ENCODE measurements at places on chromosomes 4 and X.

GRCh38 chr4:134144337-134144736 lies 57.3 kb downstream of the PABPC4L start:
- no peak for DNase-seq

DNA sequence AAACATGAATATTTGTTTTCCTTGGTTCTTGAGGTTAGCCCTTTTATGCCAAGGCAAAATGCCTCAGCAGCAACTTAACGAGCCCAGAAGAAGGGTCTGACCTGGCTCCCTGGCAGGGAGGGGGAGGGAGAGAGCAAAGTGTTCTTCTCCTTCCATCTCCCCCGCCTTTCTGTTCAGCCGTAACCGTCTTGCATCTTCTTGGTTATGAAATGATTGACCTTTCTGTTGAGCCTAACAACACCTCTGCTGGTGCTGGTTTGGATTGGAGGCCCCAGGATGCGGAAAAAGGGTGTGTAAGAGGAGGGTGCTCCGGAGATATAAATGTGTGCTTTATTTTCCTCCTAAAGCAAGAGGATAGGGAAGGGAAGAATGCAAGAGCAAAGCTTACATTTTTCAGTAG lies 44.7 kb downstream of the PTTG2 start:
- DNase-seq = no peak

GRCh38 chrX:13050151-13050550 lies 5.7 kb upstream of the FAM9C start:
- no peak for DNase-seq

- DNase-seq = no peak
Observed at GRCh38 chrX:148382983-148383382, 117.4 kb upstream of the AFF2 start.

DNA sequence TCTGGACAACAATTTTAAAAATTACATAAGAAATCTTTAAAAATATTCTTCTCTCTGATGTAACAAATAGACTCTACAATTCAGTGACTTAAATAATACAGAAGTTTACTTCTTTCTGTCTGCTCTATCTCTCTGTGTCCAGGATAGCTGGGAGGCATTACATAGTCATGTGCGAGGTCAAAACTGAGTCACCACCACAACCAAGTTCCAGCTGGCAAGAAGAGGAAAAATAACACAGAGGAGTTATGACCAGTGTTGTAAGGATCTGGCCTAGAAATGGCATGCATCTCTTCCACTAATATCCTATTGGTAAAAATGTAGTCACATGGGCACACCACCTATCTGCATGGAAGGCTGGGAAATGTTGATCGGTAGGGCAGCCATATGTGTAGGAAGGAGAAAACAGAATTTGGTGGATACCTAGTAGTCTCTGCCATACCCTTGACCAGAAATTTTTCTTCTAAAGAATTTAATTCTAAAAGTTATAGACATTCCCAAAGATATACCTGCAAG lies 39.4 kb upstream of the WDFY3 start:
- DNase-seq = no peak

GRCh38 chr4:76836860-76837562 lies 60.9 kb downstream of the SOWAHB start:
- no peak for DNase-seq

DNA sequence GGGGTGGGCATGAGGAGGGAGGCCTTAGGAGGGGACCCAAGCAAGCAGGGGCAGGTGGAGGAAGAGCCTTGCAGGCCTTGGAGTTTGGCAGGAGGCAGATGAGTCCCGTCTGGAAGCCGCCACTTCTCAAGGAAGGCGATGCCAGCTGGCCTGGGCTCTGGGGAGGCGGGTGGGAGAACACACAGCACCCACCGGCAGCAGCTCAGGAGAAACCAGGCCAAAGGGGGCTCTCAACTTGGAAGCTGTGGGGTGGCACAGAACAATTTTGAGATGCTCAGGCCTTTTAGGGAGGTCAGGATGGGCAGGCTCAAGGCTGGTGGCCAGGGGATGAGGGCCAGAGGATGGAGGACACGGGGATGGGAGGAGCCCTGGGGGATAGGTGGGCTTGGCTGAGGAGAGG lies 11.6 kb upstream of the DUSP9 start:
- DNase-seq = no peak

DNA sequence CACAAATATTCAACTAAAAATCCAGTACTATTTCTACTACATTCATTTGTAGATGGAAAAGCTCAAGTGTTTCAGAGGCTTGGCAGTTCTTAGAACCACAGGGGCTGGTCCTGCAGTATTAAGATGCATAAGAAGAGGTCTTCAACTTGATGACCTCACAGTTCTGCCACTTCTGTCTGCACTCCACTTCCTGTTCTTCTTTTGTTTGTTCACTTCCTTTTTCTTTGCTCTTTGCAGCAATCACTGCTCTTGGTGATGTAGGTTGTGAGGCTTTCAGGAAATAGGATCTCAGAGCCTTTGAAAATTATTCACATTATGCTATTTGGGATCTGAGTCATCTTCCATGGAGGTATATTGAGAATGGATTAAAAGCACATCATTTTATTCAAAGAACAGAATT lies 602.0 kb upstream of the CPEB2 start:
- no peak for DNase-seq

GRCh38 chr4:119246177-119246733 lies 33.7 kb downstream of the USP53 start:
- no peak for DNase-seq

DNA sequence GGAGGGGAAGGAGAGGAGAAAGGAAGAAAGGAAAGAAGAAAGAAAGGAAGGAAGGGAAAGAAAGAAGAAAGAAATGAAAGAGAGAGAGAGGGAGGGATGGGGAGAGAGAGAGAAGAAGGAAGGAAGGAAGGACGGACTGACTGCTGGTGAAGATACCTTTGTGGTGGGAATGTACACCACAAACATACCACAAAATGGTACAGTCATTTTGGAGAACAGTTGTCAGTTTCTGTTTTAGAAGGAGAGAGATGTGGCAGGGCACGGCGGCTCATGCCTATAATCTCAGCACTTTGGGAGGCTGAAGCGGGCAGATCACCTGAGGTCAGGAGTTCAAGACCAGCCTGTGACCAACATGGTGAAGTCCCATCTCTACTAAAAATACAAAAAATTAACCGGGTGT lies 40.0 kb upstream of the SHISA3 start:
- no peak for DNase-seq

DNA sequence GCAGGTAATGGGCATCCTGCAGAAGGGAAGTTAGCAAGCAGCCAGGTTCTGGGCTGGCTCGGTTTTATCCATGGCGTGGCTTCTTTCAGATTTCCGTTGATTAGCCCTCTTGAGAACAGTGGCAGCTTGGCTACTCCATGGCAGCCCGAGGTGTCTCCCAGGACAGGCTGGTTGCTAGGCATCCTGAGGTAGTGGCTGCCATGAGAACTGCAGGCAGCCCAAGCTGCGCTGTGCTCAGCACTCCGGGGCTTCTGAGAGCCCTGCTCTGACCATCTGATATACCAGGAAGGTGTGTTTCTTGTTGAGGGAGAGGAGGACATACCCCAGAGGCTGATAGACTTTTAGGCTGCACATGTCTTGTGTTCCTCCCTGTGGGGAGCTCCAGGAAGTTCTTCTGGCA lies 253.4 kb upstream of the CASK start:
- DNase-seq = no peak

DNA sequence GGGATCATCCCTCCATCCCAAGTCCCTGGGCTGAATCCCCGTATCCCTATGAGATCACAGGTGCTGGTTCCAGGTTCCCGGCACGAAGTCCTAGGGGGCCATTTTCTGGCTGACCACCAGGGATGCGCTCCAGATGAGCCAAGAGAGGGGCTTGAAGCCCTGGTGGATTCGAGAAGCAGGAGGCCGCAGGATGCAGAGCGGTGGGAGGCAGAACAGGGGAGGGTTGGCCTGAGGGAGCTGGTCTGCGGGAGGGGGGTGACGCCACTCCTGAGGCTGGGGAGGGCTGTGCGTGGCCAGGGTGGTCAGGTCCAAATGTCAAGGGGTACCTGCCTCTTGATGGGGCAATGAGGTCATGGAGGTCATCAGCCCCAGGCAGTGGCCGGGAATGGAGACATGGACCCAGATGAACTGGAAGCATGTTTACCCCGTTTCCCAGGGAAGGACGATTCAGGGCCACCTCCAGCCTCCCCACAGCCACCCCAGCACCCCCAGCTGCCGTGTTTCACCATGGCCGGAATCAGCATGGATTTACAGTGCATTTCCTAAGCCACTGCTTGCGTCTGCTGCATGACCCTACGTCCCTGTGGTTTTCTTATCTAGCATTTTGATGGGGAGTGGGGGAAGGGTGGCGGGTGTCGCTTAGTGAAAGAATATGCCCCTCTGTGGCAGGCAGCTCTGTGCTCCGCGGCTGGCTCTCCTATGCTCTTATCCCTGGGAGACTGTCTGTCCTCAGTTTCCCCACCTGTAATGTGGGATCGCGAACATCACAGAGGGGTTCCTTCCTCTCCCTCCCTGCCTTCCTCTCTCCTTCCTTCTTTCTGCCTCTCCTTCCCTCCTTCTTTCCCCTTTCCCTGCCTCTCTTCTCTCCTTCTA lies 17.0 kb upstream of the HTRA3 start:
- no peak for DNase-seq

GRCh38 chr4:88995874-88996273 lies 61.1 kb downstream of the FAM13A start:
- DNase-seq = no peak

GRCh38 chr4:174058846-174059245 lies 224.6 kb downstream of the FBXO8 start:
- no peak for DNase-seq

DNA sequence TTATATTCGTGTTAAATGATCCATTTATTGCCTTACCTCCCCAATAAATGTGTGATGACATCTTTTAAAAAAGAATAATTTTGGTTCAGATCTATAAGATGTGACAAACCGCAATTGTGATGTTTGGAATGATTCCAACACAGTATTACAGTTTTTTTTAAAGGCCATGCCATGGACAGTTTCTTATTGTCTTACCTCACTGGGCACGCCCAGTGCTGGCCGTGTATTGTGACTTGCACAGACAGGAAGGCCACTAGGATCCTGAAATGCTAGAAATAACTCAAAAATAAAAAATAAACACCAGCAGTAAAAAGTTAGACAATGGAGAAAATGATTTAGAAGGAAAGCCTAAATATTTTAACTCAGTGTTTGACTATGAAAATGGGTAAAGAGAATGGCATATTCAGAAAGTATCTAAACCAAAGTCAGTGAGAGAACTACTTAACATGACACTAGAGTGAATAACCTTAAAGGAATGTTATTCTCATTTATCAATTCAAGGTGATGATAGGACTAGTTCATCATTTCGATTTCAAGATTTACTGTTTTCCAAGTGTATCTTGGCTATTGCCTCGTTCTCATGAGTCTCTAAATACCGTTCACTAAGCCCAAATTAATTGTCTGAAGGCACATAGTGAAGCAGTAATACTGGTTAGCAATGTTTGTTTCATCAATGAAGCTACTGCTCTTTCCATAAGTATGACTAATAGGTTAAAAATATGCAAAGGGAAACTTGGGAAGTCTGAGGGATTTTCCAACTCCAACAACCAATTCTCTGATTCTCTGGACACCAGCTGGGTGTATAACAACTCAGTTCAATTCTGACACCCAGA lies 46.1 kb upstream of the VEGFC start:
- no peak for DNase-seq

GRCh38 chr4:40736910-40737309 lies 12.8 kb upstream of the NSUN7 start:
- DNase-seq = no peak

GRCh38 chr4:139665079-139665689 lies 435 bp upstream of the MGST2 start:
- no peak for DNase-seq

Data from stimulated activated CD8-positive, alpha-beta memory T cell treated with anti-CD3 and anti-CD28 coated beads, Interleukin-4, amount 100 ng/mL, for 1 hour (primary cell).